ENCODE measurements at places on chromosomes 2 and 18.
A peak's percentile ranks its signal among the peaks of the same experiment; 100 is the strongest.

GRCh38 chr2:105738658-105739241 is 6.0 kb upstream of the NCK2 start:
- DNase-seq, result no peak

- peak; percentile 89 for DNase-seq
These were observed 421 bp upstream of the RNU4ATAC start for GRCh38 chr2:121530212-121530705.

DNA sequence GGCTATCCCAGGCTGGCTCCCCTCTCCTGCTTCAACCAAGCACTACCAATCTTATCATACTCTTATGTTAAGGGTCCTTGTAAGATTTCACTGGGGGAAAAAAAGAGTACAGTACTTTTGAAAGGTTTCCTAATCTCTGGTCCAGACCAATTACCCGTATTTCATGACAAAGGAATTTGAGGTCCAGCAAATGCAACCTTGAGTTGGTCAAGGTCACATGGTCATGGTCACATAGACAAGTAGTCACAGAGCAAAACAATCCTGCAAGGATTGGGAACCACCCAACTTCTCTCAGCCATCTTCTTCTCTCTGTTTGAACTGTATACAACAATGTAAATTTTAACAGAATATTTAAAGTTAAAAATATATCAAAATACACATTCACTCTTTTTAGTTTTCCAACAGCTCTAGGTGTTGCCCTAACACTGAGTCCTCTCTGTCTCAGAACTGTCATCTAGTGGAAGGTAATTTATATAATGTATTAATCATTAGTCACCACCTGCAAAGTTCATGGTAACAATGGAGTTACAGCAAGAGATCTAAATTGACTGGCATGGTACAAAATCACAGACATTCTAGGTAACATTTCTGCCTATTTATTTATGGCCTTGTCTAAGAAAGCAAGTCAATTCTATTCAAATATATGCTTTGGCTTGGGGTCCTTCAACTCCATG is 21.5 kb downstream of the DTNB start:
- DNase-seq, result no peak

DNA sequence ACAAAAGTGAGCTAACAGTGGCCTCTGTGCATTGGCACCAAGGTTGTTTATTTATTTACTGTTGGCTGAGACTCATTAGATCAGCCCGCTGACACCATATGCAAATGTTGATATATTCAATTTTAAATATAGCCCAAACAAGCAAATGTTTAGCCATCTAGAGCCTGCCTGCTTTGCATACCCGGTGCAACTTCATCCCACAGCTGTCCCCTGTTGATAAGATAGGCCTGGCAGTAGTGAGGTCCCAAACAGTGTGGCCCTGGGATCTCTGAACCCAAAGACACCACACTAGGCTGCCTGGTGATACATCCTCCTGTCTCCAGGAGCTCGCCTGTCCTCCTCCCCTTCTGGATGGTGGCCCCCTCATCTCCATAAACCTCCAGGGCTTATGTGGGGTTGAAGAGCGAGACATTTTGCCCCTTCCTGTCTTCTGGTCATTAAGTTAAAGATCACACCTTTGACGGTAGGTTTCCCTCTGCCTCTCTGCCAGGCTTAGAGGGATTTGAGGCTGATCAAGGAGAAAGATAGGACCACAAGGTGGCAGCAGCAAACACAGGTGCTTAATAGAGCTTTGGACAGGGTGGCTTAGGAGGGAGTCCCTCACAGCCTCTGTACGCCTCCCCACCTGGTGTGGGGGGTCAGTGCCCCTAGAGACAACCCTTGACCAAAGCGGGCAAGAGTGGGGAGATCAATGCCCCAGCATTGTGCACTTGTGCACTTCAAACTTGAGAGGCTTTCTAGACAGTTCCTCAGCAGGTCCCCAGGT is 23.7 kb upstream of the MYO5B start:
- no peak for DNase-seq

DNA sequence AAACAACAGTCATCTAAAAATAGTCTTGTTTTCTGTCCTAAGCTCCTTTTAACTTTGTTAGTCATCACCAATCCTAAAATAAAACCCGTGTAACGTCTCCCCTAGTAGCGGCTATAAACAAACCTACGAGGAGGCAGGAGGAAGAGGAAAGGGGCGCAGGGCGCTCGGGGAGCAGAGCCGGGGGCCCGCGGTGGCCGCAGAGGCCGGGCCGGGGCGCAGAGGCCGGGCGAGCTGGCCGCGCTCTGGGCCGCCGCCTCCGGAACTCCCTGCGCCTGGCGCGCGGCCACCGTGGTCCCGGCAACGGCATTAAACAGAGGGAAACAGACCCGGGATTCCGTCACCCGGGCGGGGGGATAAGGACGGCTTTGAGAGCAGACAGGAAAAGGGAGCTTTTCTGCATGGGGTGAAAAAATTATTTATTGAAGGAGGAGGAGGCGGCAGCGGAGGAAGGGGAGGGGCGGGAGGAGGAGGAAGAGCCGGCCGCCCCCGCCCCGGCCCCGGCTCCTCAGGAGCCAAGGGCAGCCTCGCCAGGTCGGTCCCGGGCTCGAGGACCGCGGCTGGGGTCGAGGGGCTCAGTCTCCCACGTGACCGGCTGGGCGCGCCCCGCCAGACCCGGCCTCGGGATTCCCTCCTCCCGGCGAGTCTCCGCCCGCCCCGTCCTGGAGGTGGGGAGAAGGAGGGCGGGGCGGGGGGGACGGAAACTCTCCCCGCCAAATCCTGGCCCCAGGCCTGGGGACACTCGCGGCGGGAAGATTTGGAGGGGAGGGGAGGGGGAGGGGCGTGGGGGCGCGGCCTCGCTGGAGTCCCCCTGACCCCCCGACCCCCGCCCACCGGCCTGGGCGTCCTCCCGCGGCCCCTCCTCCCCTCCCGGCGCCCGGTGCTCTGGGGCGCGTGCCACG is 1.8 kb upstream of the NFATC1 start:
- peak; percentile 96 for DNase-seq

DNA sequence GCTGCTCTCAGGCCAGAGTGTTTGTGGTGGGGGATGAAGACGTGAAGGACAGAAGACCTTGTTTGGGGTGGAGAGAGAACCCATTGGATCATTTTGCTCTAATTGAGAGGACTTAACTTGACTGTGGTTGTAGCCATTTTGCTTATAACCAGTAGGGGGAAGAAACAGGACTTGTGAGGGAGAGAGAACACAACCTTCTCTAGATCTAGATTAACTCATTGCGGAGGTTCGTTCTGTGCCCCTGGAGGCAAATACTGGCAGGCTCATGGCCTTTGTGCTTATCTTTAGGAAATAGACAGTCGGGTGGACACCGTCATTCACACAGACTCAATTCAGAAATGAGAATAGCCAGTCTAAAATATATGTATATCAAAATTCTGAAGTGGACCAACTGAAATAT is 147.0 kb upstream of the LHCGR start:
- no peak for DNase-seq

DNA sequence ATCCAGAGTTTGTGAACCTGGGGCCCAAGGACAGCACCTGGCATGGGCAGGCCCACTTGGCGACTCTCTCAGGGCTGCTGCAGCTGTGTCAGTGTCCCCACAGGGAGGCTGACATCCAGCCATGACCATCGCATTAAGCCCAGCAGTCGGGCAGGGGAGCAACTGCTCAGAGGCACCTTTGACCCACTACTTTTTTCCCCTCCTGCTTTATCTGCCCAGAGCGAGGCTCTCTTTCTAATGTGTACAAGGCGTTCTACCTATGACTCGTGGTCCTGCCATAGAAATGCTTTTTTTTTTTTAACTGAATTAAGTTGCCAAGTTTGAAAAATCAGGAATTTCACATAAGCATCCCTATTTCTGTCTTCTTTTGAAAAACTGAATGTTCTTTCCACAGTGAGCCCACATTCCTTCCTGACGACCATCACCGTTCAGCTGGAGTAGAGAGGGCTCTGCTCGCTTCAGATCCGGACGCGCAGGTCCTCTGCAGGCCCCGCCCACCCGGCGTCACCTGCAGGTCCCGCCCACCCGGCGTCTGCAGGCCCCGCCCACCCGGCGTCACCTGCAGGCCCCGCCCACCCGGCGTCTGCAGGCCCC is 403 bp upstream of the CLUL1 start:
- DNase-seq, result peak; percentile 69

DNA sequence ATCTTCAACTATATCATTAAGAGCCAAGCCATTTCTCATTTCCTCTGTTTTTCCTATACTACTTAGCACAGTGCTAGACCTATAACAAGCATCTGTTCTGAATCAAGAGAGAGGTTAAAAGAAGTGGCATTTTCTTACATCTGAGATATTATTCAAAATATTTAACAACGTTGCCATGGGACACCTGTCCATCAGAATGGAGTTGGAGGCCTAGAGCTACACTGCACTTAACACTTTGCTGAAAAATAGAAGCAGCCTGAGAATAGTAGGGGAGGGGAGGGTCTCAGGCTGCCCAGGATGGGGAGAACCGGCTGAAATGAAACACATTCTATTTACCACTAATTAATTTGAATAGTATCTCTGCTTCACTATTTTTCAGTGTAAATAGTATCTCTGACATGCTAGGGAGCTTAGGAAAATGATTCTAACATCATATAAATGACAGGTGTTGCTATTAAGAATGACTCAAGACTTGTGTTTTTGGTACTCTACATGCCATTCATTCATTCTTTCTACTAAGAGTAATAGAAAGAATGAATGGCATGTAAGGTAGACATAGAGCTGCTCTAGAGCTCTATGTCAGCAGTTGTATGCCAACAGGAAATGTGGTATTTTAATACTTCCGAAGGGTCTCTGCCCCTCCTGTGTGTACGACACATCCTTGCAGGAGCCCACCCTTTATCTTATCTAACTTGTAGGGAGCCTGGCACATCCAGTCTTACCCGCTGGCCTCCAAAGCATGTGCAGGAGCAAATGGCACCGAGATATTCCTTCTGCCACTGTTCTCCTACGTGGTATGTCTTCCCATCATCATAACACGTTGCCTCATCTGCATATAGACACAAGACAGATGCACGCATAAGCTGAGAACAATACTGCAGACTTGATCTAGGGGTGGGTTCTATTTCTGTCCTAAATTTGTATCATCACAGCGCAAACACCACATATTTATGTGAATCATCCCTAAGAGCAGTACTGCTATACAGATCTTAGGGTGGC is 52.6 kb downstream of the ATIC start:
- DNase-seq, result no peak

GRCh38 chr2:191128172-191128910 is 22.5 kb downstream of the STAT4 start:
- no peak for DNase-seq

- DNase-seq, result no peak
These were observed 31.2 kb downstream of the TWIST2 start for GRCh38 chr2:238879043-238879442.

DNA sequence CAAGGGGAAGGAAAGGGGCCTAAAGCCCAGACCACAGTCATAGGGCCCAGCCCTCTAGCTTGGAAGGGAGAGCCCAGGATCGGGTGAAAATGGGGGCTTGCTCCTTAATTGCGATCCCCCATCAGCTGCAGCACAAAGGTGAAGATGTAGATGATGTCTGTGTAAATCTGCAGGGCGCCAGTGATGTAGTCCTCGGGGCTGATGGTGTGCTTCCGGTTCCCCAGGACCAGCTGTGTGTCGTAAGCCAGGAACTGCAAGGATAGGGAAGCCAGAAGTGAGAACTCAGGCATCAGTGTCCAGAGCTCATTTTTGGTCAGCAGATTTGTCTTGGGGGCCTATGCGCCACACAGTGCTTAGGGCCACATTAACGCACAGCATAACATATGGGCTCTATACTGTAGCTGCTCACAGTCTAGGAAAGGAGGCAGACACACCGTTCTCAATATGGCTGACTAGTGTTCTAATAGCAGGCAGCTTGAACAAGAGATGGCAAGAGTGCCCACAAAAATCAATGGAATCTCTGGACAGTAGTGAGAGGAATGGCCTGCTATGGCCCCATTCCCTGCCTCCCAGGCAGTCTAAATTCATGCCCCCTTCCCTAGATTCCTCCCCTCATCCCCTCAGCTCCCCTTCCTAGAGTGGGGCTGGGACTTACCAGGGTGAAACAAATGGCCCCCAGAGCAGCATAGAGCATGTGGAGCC is 5.2 kb downstream of the PNKD start:
- no peak for DNase-seq

DNA sequence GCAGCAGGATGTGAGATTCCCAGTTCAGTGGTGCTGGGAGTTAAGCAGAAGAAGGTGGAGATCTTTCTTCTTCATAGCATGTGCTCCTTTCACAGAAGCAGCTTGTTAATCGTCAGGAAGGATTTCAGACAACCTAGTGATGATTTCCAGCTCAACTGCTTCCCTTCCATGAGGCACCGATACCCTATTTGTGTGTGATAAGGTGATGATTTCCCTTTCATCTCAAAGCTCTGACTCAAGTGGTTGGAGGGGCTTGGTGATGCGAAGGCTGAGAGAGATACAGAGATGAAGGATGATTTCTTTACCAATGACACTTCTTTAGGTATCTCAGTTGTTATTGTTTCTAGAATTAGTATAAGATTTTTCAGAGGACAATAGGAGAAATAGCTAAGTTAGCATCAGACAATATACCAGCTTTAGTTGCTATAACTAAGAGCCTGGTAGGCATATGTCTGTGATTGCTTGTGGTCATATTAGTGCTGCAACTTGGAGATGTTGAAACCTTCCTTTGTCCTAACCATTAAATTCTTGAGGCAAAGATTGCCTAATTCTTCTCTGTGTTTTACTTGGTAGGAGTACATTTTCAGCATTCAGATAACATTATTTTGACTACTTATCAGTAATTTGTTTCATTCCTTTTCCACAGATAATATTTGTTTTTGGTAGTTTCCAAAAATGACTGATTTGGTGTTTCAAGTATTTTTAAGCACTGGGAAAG is 111.3 kb downstream of the PLCL1 start:
- peak; percentile 63 for DNase-seq

- DNase-seq, result no peak
These were observed 20.9 kb downstream of the NCK2 start for GRCh38 chr2:105765415-105766299.

- DNase-seq, result no peak
These were observed 164.0 kb downstream of the HDAC4 start for GRCh38 chr2:239236808-239237205.
